AG09309 (cell line): ENCODE measurements at places on chromosomes 13 and 19.

DNA sequence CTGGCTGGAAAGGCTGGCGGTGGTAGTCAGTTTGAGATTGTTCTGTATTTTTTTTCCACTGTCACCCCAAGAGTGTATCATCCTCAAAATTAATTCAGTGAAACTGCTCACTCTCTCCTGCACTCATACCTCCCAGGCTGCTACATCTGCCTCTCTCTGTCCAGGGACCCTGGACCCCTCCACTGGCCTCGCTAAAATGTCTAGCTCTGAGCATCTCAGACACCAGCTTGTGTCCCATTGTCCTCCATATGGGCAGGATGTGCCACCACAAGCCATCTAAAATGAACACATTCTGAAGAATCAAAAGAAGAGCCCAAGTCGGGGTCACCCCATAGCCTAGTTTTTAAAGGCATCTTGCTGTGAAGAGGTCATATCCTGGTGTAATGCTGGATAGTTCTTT lies 345.5 kb upstream of the TSHZ3 start:
- no peak for DNase-seq

DNA sequence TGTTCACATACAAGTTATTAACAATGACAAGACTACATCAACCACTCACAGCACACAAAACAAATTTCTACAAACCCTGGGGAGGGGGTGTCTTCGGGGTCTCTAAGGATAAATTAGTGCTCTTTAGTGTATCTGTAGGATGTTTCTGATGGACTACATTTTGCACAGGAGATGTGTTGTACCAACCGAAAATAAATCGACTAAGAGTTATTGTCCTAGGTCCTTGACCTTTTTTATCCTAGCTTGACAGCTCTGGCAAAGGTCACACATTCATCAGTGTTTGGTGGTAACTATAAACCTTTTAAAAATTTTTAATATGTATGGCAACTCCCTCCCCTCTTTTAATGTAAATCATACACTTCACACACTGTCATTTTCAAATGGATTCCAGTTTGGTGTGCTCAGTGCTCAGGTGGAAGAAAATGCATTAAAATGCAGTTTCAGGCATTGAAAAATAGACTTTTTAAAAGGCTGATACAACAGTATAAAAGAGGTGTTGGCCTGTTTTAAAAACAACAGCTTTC lies 7.7 kb downstream of the ZIC5 start:
- DNase-seq, result no peak

DNA sequence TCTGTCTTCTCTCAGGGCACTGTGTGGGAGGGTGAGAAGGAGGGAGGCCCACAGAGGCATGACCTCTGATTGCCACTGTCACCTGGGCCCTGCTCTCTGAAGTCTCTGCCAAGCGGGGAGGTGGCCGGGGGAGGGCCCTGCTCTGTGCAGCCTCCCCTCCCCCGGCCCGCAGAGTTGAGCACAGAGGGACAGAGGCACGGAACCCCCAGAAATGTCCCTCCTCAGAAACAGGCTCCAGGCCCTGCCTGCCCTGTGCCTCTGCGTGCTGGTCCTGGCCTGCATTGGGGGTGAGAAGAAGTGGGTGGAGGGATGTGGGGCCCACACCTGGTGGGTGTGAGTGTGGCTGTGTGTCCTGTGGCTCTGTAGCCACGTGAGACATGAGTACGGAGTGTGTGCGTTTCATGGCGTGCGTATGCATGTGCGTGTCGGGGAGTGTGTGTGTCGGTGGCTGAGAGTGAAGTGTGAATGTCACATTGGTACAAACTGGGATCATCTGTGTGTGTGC lies at the start of gene APOC4:
Gene APOC4 (plus strand): TSS at position 171 of the 505 bp plus-strand sequence. CDS start 41 bp downstream, at position 212.
- no peak for DNase-seq

DNA sequence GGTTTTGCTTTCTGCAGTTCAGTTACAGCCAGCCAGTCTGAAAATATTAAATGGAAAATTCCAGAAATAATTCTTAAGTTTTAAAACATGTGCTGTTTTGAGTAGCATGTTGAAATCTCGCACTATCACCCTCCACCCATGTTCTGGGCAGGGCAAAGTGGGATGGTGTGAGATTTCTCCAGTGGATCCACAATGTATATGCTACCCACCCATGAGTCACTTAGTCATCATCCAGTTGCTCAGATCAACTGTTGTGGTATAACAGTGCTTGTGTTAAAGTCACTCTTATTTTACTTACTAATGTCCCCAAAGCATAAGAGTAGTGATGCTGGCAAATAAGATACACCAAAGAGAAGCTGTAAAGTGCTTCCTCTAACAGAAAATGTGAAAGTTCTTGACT lies 56.4 kb downstream of the CYSLTR2 start:
- no peak for DNase-seq

DNA sequence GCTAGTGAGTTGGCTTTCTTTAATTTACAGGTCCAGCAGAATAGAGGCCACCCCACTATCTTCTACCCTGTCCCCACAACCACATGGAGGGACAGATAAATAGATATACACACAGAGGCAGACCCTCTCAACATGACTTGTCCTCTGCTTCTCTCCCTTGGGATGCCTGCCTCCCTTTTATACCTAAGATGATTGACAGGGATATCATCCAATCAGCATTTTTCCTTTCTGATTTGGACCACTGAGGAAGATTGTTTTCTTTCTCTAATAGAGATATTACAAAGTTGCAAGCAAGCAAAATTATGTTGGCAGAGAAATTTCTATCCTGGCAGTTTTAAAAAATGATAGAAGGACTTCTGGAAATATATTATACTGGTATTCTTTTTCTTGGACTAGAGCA lies 35.8 kb downstream of the STOML3 start:
- DNase-seq, result no peak

- DNase-seq, result peak; percentile 76
These were observed 35.9 kb downstream of the COG3 start for GRCh38 chr13:45500492-45501174.

DNA sequence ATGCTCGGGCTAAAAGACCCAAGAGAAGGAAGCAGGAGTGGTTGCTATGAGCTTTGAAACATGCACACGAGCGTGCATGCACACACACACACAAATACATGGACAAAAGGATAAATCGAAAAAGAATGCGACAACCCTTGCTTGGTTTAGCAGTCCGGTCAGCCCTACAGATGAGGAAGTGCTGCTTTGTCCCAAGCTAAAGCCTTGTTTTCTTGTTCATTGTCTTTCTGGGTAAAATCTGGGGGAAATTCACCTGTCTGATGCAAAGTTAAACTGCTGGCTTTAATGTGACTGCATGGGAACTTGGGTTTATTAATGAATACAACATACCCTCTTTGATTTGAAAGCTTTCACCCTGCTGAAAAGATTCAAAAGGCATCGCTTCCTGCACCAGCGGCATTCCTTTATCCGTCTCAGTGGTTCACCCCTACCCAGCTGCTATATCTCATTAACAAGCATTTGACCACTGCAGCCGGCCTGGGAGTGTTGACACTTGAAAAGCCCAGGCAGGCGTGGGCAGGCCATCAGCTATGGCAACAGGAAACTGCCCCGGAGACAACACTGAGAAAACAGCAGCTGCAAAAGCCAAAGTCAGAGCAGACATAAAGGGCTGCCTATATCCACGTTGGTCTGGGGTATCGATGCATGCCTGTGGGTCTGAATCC lies 301.7 kb downstream of the NDFIP2 start:
- DNase-seq, result no peak

DNA sequence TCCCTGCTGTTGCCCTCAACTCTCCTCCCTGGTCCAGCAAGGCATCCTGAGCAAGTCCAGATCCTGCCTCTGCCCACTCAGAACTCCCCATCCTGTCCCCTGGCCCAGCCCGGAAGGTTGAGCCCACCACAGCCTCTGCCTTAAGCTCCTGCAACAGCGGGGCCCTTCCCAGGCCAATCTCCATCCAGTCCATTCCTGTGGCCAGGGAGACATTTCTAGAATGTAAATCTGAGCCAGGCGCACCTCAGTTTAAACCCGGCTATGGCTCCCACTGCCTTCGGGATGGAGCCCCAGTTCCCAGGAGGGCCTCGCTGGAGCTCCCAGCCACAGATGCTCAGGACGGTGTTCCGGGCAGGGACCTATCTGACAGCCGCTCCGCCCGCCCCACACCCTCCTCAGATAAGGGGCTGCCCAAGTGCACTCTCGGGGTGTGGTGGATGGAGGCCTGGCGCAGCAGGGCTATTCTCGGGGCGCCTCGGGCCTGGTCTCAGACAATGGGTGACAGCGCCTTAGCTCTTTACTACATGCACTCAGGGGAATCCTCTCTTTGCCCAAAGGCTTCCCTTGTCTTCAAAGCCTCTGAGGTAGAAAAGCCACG lies 5.3 kb downstream of the TRAPPC6A start:
- DNase-seq, result no peak

DNA sequence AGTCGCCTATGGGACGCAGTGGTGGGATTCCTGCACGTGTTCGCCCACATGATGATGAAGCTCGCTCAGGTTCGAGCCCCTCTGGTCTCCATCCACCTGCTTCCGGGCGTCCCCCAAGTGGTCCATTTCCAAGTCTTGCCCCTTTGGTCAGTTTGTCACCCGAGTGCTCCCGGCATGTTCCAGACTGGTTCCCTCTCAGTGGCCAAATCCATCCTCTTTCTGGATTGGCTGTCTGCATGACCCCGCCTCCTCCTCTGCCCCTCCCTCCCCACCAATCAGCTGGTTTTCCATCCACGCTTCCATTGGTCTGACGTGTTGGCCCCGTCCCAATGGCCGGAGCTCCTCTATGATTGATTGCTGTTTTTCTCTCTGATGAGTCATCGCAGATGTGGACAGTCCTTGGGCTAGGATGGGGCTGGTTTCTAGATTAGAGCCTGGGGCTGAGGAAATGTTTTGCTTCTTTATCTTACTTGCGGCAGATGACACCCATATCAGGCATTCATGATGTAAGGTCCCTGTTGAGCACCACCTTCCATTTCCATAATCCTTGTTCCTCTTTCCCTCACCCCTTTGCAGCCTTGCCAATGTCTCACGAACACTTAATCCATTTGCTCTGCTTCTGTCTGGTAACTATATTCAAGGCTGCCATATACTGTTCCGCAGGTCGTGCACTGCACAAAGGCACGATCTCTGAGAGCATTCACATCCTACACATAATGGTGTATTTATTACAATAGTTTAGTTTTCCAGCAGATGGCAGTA lies 73.8 kb downstream of the MAP4K1 start:
- peak; percentile 63 for DNase-seq

DNA sequence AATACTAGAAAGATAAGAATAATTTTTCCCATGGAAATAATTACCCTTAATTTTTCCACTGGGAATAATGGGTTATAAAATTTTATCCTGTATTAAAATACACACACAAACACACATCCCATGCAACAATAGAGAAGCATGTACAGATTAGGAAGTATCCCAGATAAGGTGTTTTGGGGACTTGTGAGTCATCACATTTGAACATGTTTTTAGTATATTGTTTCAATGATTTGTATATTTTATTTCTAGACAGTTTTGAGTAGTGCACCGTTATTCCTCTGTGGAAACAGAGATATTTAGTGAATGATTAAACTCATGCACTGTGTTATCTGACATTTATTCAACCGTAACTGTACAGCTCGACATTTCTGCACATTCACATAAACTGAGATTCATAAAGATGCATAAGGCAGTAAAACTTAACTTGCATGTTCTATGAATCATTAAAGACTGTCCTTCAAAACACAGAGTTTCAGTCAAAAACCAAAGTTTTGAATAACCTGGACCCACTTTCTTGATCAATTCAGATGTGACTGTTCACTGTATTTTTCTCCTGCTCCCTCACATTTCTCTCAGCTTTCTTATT lies 30.1 kb downstream of the KLF12 start:
- no peak for DNase-seq

GRCh38 chr19:18306209-18306887 lies 16.5 kb downstream of the LSM4 start:
- no peak for DNase-seq

DNA sequence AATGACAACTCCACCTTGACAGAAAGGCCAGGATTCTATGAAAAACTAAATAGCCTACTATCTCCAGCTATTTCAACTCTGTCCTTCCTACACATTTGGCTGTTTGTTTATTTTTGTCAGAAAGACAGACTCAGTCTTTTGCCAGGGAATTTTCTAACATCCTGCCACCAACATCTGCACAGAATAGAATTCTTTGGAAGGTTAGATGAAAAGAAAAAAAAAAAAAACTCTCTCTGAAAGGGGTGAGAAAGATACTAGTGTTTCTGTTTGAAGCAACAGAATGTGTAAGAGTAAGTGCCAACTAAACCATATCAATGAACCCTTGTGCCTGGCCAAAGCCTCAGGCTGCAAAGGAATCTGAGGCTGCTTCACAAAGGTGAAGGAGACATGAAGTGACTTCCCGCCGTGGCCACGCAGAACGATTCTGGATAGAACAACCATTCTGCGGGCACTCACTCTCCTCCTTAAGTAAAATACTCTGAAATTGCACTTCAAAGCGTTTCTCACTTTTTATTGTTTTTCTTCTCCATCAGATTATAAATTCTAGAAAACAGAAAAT lies 498.2 kb downstream of the IRS2 start:
- no peak for DNase-seq

- DNase-seq, result no peak
These were observed 28.2 kb downstream of the CKM start for GRCh38 chr19:45294291-45295029.

GRCh38 chr19:33299051-33299688 lies 3.2 kb downstream of the CEBPA start:
- DNase-seq, result no peak
